Activated CD4-positive, alpha-beta memory T cell treated with anti-CD3 and anti-CD28 coated beads for 36 hours (primary cell): ENCODE measurements at places on chromosomes 5 and 9.

GRCh38 chr9:86966852-86967511, 19.7 kb upstream of the GAS1 start:
- DNase-seq: no peak
- no peak overlapping the region for H3K27ac ChIP-seq
- H3K4me3 ChIP-seq: no peak overlapping the region

GRCh38 chr5:98957307-98957706, 28.5 kb upstream of the CHD1 start:
- H3K4me3 ChIP-seq: no peak overlapping the region
- no peaks in the 10 kb centered on the region for H3K4me1 ChIP-seq
- no peak overlapping the region for H3K27ac ChIP-seq
- H3K27me3 ChIP-seq: no peaks in the 10 kb centered on the region
- no peaks in the 10 kb centered on the region for H3K36me3 ChIP-seq

DNA sequence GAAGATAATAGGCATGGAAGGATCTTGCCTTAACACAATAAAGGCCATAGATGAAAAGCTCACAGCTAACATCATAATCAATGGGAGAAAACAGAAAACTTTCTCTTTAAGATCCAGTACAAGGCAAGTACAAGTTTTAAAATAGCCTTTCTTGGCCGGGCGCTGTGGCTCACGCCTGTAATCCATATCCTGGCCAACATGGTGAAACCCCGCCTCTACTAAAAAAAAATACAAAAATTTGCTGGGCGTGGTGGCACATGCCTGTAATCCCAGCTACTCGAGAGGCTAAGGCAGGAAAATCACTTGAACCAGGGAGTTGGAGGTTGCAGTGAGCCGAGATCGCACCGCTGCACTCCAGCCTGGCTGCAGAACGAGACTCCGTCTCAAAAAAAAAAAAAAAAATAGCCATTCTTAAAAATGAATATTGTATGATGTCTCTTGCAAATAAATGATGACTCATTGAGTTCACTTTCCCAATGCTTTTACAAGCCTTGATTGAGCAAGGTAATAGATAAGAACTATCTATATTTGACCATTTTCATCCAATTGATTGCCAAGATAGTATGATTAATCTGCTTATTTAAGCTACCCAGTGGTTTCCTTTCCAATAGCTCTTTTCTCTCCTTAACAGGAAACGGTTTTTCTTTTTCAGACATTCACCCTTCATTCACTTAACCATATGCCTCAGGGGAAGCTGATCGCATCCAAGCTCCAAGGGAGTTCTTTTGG, 15.8 kb downstream of the CCDC152 start:
- H3K4me3 ChIP-seq: no peak overlapping the region
- H3K4me1 ChIP-seq: no peaks in the 10 kb centered on the region
- peaks cover 7% of the 10 kb centered on the region for H3K27me3 ChIP-seq
- peaks cover 5% of the 10 kb centered on the region for H3K36me3 ChIP-seq

GRCh38 chr5:33537240-33537639, 96.5 kb downstream of the TARS1 start:
- no peak for DNase-seq
- H3K27ac ChIP-seq: no peak overlapping the region
- H3K4me1 ChIP-seq: no peaks in the 10 kb centered on the region
- H3K4me3 ChIP-seq: no peak overlapping the region
- peaks cover 1% of the 10 kb centered on the region for H3K27me3 ChIP-seq

DNA sequence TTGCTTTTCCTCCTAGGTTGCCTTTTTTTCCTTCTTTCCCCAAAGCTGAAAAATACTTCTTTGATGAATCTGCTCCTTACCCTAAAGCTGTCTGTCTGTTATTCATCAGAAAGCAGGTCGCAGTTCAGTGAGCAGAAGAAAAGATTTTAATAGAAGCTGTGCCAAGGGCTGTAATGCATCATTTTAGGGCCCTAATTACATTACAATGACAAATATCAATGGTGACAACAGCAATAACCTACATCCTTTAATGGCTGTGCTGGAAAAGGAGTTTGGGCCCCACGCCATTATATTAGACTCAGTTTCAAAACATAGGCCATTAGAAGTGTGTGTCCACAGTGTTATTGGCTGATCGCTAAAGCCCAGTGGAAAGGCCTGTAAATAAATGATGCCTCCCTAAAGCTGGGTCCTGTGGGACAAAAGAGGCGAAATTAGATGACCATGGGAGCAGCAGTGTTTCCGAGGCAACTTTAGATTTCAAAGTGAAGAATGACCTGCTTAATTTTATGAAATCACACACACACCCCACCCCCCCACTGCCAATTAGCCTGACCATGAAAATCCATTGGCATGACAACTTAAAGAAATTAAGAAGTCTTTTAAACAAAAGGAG, 38.4 kb downstream of the TLE4 start:
- no peak overlapping the region for H3K27ac ChIP-seq
- H3K27me3 ChIP-seq: no peaks in the 10 kb centered on the region
- H3K36me3 ChIP-seq: peaks cover 12% of the 10 kb centered on the region

GRCh38 chr5:119322948-119323537, 32.8 kb upstream of the TNFAIP8 start:
- peaks cover 2% of the 10 kb centered on the region for H3K36me3 ChIP-seq
- peaks cover 95% of the 10 kb centered on the region for H3K4me1 ChIP-seq
- no peaks in the 10 kb centered on the region for H3K27me3 ChIP-seq

DNA sequence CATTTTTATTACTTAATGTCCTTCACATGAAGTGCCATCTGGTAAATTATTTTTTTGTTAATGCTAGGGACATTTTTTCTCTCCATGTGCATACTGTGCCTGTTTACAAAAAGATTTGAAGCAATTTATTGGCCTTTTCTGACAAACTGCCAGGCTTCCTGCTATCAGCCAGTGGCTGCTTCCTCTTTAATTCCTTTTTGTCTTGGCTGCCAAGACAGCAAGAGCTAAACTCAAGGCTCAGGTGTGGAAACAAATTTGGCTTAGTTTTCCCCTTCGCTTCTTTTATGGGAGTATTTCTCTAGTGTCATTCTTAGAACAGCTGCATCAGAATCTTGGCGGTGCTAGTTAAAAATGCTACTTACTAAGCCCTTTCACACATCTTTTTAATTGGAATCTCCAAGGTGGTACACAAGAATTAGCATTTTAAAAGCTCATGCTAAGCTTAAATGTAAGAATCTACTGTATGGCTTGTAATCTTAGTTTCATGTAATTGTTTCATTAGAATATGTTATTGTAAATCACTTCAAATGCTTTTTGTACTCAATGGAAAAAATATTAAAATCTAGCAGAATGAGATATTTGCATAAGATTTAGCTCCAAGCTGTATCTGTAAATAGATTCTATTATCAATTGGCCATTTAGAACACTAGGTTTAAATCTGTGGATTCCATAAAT, 134.2 kb upstream of the RASGRF2 start:
- no peak overlapping the region for H3K27ac ChIP-seq
- no peak for DNase-seq
- no peaks in the 10 kb centered on the region for H3K27me3 ChIP-seq
- H3K4me1 ChIP-seq: no peaks in the 10 kb centered on the region
- peaks cover 52% of the 10 kb centered on the region for H3K36me3 ChIP-seq

DNA sequence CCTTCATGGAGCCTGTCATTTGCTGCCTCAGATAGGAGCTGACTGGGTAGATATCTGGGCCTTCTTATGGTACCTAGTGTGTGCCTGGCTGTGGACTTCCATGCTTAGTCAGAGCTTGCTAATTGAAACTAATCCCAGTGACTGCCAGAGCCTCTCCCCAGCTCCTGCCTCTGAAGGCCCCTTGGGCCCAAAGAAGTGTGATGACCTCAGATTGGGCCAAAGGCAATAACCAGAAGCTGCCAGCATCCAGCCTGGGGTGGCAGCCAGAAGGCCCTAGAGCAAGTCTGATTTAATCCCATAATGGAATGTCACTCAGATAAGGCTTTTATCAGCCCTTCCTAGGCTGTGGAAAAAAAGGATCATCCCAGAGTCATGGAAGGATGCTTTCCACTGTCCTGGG, 17.1 kb upstream of the CDC23 start:
- peaks cover 6% of the 10 kb centered on the region for H3K27me3 ChIP-seq
- no peak overlapping the region for H3K4me3 ChIP-seq
- H3K27ac ChIP-seq: no peak overlapping the region
- H3K36me3 ChIP-seq: peaks cover 2% of the 10 kb centered on the region

- H3K4me1 ChIP-seq: peaks cover 75% of the 10 kb centered on the region
- DNase-seq: no peak
- peak overlapping the region; percentile 88 for H3K27ac ChIP-seq
- H3K36me3 ChIP-seq: no peaks in the 10 kb centered on the region
- no peaks in the 10 kb centered on the region for H3K27me3 ChIP-seq
These were observed 829 bp downstream of the ANXA1 start for GRCh38 chr9:73152543-73152844.

DNA sequence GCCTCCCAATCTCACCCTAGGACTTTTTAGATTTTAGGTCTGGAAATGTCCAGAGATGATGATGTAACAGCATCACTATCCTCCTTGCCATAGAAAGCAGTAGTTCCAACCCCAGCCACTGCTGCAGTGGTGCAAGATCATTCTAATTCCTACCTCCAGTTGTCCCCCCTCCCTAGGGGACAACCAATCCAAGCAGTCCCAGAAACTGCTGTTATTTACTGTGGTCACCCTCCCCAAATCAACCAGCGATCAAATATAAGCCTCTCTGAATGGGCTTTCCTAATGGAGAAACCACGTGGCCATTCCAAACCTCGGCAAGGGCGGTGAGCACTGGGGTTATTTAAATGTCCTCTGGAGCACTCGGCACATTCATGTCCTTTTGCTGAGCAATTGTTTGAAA, 159.8 kb downstream of the SLF1 start:
- H3K4me1 ChIP-seq: no peaks in the 10 kb centered on the region
- DNase-seq: no peak
- no peak overlapping the region for H3K4me3 ChIP-seq
- H3K36me3 ChIP-seq: peaks cover 2% of the 10 kb centered on the region
- H3K27me3 ChIP-seq: peaks cover 11% of the 10 kb centered on the region

DNA sequence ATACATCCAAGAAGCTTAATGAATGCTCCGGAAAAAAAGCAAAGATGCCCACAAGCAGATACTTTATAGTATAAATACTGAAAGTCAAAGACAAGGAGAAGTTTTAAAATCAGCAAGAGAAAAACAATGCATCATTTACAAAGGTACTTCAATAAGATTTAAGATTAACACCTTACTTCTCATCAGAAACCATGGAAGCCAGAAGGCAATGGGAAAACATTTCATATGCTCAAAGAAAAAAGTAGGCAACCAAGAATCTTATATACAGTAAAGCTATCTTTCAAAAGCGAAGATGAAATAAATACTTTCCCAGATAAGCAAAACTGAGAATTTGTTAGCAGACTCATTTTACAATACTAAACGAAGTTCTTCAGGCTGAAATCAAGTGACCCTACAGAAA, 51.1 kb downstream of the ABHD17B start:
- peaks cover 31% of the 10 kb centered on the region for H3K36me3 ChIP-seq
- no peak for DNase-seq
- H3K27me3 ChIP-seq: no peaks in the 10 kb centered on the region
- peaks cover 8% of the 10 kb centered on the region for H3K4me1 ChIP-seq
- no peak overlapping the region for H3K4me3 ChIP-seq

GRCh38 chr9:120914953-120915352, 11.6 kb downstream of the TRAF1 start:
- DNase-seq: no peak
- no peaks in the 10 kb centered on the region for H3K27me3 ChIP-seq
- H3K36me3 ChIP-seq: peaks cover 86% of the 10 kb centered on the region
- no peak overlapping the region for H3K4me3 ChIP-seq
- H3K27ac ChIP-seq: peak overlapping the region; percentile 55

DNA sequence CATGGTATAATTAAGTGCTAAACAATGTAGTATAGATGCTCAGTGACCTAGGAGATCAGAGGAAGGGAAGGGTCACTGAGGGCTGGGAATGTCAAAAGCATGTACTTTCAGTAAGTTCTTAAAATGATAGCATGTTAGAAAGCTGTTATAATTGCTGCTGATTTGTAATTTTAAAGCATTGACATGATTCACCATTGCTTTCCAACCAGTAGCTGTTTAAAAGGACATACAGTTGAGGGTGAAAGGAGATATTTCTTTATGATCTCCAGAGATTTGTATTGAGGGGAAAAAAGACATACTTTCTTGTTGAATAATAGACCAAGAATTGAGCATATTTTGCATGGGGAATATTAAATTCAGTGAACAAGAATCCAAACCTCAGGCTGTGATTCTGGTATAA, 1.2 kb upstream of the SLC1A3 start:
- H3K27me3 ChIP-seq: peaks cover 51% of the 10 kb centered on the region
- H3K4me3 ChIP-seq: no peak overlapping the region
- H3K36me3 ChIP-seq: no peaks in the 10 kb centered on the region
- H3K4me1 ChIP-seq: peaks cover 18% of the 10 kb centered on the region
- no peak for DNase-seq

DNA sequence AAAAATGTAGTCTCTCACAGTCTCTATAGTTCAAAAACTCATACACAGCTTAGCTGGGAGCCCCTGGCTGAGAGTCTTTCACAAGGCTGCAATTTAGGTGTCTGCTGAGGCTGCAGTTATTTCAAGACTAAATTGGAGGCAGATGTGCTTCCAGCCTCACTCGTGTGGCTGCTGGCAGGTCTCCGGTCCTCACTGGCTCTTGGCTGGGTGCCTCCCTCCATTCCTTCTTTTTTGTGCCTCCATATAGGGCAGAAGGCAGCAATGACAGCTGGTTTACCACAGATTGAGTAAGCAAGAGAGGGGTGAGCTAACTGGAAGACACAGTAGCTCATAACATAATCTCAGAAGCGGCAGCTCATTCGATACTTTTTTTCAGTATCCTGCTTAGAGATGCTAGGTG, 2167.7 kb upstream of the WWC1 start:
- no peaks in the 10 kb centered on the region for H3K4me1 ChIP-seq
- peaks cover 2% of the 10 kb centered on the region for H3K36me3 ChIP-seq
- no peaks in the 10 kb centered on the region for H3K27me3 ChIP-seq

GRCh38 chr5:66666778-66667177, 70.6 kb downstream of the MAST4 start:
- DNase-seq: no peak
- H3K4me1 ChIP-seq: no peaks in the 10 kb centered on the region
- no peaks in the 10 kb centered on the region for H3K36me3 ChIP-seq
- peaks cover 15% of the 10 kb centered on the region for H3K27me3 ChIP-seq
- no peak overlapping the region for H3K4me3 ChIP-seq

DNA sequence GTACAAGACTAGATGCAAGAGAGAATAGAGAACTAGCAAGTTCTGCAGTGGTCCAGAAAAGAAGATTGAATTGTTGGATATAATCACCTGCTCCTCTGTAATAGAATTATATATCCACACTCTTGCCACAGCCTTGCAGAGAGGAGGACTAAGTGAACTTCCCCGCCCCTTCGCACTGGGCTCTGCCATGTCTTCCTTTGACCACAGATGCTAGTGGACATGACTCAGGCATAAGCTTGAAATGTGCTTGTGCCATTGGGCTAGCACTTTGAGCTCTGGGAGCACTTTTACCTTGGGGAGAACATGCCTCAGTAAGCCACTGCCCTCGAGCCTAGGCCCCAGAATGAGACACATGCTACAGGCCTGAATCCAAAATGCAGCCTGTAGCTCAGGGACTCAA, 113.5 kb upstream of the RASA1 start:
- no peaks in the 10 kb centered on the region for H3K36me3 ChIP-seq
- no peak for DNase-seq
- H3K4me1 ChIP-seq: peaks cover 5% of the 10 kb centered on the region
- no peak overlapping the region for H3K4me3 ChIP-seq

- DNase-seq: peak; percentile 42
- peaks cover 58% of the 10 kb centered on the region for H3K36me3 ChIP-seq
- peak overlapping the region; percentile 100 for H3K27ac ChIP-seq
- peaks cover 63% of the 10 kb centered on the region for H3K4me1 ChIP-seq
- H3K4me3 ChIP-seq: peak overlapping the region; percentile 100
These were observed 602 bp downstream of the RPL37 start for GRCh38 chr5:40834391-40834848.

- no peaks in the 10 kb centered on the region for H3K36me3 ChIP-seq
- no peaks in the 10 kb centered on the region for H3K27me3 ChIP-seq
- no peak for DNase-seq
- H3K4me3 ChIP-seq: no peak overlapping the region
- H3K4me1 ChIP-seq: no peaks in the 10 kb centered on the region
- H3K27ac ChIP-seq: no peak overlapping the region
These were observed 248.7 kb downstream of the SEMA5A start for GRCh38 chr5:9297134-9297533.
